ENCODE measurements at places on chromosomes 6 and 20.

- no peak for DNase-seq
Observed at GRCh38 chr6:27667016-27667656, 194.2 kb upstream of the ZNF184 start.

DNA sequence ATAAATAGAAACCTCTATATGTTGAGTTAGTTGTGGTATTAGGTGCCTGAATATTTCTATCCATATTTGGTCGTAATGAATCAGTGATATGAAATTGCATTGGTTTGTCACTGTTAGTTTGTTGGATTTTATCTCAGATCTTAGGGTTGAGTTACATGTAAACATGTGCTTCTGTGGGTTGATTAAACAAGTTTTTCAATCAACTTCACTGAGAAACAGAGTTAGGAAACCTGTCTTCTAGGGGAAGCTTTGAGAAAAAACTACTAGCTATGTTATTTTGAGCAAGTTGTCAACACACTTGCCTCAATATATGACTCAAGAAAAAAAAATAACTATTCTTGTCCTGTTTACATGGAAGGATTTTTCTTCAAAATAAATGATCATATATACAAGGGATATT is 14.8 kb upstream of the ADGB start:
- no peak for DNase-seq

DNA sequence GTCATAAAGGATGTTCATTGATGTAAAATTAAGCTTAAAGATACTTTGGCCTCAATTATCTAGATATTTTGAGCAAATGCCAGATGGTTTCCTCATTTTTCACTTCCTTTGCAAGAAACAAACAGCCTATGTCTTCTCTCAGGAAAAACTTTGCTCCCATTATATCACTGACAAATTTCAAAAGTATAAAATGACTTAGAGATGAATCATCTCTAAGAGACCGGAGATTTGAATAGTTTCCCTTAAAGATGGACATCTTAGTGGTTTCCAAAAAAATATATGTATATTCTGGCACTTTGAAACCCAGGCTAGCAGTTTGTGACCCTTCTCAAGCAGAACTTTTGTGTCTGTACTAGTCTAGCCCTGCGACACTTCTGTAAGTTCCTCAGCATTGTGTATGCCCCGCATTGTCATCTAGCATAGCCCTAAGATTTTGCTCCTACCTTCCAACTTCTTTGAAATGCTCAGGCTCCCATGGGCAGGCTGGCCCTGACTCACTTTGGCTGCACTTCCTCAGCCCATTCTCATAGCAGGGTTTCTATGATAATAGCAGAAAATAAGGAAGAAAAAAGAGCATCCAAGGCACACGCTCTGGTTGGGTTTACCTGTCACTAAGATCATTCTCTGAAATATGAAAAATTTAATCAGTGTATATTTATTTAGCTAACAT is 25.7 kb upstream of the POU3F2 start:
- no peak for DNase-seq

DNA sequence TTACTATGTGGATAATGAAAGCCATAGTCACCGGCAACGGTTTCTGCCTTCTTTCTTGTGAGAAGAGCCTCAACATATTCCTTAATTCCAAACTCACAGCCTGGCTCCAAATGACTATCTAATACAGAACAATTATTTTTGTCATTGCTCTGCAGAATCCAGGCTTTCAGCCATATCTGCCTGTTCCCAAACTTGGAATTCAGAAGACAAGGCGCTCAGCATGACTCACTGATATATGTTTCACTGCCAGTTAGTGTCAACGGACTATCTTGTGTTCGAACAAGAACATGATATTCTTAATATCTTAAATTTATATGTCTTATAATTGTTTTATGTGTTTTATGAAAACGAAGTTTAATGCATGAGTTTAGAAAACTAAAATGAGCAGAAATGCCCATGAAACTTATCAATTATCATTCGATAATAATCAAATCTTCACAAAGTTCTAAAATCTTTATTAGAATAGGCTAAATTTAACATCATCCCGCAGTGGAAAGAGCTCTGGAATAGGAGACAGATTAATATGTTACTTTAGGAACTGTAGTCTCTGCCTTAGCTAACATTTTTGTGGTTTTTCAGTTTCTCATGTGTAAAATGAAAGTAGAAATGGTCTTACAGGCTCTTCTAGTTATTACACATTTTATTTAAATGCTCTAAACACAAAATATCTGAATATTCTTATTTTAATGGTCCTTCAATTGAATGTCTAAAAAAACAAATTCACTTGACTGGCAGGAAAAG is 669.3 kb upstream of the GJE1 start:
- DNase-seq, result no peak

DNA sequence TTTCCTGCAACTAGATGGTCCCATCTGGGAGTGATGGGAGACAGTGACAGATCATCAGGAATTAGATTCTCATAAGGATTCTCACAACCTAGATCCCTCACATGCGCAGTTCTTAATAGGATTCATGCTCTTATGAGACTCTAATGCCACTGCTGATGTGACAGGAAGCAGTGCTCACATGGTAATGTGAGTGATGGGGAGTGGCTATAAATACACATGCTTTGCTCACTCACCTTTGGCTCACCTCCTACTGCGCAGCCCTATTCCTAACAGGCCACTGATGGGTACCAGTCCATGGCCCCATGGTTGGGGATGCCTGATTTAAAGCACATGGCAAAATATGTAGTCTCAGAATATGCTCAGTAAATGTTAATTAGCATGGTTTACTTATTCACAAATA is 80.6 kb upstream of the MBOAT1 start:
- DNase-seq, result no peak

DNA sequence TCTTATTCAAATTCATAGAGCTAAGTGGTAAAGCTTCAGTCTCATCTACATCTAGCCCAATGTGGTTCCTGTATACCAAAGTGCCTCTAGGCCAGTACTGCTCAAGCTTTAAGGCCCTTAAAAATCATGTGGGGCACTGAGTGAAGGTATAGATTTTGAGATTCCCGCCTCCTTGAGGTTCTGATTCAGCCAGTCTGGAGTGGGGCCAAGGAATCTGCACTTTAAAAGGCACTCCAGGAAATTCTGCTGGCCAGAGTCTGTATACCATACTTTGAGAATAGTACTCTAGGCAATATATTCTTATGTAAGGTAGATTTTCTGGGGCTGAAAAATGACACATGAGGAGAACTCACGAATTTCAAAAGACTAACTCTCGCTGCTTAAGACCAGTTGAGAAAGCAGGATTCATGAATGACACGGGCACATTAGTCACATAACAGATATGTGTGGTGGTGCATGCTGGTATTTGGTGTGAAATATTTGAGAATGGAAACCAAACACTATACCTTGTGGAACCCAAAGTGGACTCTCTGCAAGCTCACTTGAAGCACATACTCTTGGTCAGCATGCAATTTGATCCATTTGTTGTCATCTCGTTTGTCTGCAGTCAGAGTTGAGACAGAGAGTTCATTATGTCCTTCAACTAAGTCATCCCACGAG is 47.6 kb upstream of the SIM1 start:
- DNase-seq, result no peak

- no peak for DNase-seq
Observed at GRCh38 chr20:23668477-23668951, 20.3 kb downstream of the CST4 start.

DNA sequence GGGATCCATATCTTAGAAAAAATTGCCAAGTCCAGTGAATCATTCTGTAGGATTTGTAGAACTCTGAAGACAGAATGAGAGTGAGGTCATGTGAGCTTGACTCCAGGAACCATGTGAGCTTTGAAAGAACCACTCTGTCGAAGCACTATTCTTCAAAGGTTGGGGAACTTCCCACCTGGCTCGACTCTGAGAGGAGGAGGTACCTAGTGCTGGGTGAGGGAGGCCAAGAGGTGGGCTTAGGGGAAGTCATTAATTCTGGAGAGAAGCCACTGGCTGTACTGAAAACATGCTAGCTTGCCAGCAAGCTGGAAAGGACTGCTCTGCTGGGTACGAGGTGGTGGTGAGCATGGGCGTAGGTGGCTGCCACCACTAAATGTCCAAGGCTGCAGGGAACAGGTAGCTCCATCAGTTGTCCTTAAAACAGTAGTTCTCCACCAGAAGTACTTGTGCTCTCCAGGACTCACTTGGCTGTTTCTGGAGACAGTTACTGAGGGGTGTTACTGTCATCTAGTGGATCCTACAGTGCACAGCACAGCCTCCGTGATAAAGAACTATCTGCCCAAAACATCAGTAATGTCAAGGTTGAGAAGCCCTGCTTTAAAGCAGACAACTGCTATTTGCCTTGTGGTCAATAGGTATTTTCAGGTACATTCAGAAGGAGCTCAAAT is 34.7 kb upstream of the SYNJ2 start:
- no peak for DNase-seq

DNA sequence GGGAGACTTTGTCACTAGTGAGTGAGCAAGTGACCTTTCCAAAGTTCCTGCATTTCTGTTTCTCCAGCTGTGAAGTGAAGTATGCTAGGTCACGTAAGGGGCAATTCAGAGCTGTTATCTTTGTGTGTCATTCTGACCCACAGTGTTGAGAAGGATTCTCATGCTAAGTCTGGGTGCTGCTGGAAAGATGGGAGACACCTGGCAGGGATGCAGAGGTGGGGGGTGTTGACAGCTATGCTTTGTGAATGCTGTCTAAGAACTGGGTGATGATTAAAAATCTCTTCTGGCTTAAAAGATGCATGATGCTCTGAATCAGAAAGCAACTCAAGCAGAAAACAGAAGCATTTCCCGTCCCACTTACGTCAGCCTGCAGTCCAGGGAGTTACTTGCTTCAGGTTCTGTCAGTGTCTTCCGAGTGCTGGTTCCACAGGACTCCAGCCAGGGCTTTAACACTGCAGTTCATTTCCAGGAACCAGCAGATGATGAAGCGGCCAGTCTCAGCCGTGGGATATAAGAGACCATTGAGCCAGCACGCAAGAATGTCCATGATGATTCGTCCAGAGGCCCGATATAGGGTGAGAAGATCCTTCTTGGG is 30.9 kb upstream of the ASXL1 start:
- DNase-seq, result no peak

GRCh38 chr6:3271756-3272155 is 13.0 kb downstream of the PSMG4 start:
- no peak for DNase-seq

GRCh38 chr6:18016133-18016532 is 28.7 kb upstream of the KIF13A start:
- no peak for DNase-seq

GRCh38 chr20:54452277-54452676 is 23.1 kb upstream of the DOK5 start:
- DNase-seq, result no peak

DNA sequence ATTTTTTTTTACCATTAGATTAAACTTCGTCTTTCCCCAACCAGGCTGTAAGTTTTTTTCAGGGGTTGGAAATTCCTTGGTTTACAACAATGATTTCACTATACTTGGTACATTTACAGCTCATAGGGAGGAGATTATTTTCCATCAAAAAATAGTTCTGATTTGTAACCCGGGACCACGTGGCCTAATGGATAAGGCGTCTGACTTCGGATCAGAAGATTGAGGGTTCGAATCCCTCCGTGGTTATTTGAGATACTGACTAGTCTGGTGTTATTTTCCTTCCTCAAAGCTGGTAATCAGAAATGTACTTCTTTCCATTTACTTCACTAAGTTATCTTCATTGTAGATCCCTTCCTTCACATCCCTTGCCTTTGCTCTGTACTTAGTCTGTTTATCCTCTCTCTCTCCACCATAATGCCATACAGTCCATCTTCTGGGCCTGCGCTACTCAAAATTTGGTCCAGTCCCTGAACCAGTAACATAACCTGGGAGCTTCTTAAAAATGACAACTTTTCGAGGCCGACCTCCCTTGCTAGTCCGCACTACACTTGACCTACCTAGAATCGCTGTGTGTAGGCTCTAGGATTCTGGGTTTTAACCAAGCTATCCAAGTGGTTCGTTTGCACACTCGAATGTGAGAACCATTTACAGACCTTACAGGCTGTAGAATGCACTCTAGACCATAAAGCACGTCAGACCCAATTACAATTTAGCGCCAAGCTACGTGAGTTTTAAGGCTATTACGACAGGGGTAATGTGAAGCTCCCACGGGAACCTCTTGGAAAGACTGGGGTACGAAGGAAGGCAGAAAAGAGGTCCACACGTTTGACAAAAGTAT is 42.1 kb upstream of the BTN3A2 start:
- no peak for DNase-seq

DNA sequence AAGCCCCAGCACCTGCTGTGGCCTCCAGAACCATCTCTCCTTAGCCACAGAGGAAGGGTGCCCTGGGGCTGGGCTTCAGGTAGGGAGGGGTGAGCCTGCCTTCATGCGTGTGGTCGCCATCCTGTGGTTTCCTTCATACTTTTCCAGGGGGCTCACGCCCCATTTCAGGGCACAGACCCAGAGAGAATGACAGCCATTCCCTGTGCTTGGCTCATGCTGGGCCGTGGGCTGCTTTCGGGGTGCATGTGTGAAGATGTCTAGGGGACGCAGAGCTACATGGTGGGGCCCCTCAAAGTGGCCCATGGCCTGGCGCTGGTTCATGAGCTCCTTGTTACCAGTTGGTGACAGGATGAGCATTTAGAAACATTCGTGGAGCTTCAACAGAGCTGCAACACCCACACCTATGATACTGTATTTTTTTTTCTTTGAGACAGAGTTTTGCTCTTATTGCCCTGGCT is 190.3 kb upstream of the SLC24A3 start:
- no peak for DNase-seq

DNA sequence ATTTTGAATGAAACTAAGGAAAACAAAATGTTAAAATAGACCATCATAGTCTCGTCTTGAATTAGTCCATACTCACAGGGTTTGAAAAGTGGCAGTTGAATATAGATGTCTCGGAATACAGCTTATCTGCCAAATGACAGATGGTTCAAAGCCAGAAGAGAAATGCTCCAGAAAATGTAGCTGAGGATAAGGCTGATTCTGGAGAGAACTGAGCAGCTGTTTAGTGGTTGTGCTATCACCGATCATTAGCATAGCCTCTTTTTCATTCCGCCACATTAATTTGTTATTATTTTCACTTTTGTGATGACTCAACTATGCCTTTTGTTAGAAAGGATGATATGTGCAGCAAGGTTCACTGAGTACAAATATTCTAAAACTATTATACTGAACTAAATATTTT is 390.2 kb upstream of the MAN1A1 start:
- no peak for DNase-seq

DNA sequence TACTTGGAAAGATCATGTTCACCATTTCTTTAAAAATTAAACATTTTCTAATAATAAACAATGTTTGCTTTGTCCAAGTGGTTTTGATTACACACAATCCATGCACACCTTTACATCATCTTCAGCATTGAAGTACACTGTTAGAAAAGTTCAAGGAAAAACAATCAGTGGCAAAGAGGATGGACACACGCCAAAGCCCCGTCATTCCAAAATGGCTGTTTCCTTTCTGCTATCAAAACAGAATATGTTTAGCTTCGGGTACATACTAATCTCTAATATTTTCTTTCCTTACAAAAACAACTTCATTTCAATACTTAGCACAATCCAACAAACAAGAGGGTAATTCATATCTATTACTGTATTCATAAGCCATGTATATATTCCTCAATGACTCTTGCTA is 24.5 kb downstream of the REPS1 start:
- DNase-seq, result no peak

- DNase-seq, result no peak
Observed at GRCh38 chr20:61524951-61525666, 273.0 kb downstream of the CDH4 start.
